ENCODE measurements at places on chromosomes 1 and 21. TPM values are rescaled to one million over a fixed set of nuclear protein-coding genes. Genes with fewer than 3 reads are reported as not detected.

GRCh38 chr1:59089922-59090457, 206.9 kb upstream of the FGGY start:
- no peak for DNase-seq

Gene KCNA2
- 0.81 TPM for polyA plus RNA-seq

GRCh38 chr1:96116731-96117130, 604.9 kb upstream of the PTBP2 start:
- no peak for DNase-seq

DNA sequence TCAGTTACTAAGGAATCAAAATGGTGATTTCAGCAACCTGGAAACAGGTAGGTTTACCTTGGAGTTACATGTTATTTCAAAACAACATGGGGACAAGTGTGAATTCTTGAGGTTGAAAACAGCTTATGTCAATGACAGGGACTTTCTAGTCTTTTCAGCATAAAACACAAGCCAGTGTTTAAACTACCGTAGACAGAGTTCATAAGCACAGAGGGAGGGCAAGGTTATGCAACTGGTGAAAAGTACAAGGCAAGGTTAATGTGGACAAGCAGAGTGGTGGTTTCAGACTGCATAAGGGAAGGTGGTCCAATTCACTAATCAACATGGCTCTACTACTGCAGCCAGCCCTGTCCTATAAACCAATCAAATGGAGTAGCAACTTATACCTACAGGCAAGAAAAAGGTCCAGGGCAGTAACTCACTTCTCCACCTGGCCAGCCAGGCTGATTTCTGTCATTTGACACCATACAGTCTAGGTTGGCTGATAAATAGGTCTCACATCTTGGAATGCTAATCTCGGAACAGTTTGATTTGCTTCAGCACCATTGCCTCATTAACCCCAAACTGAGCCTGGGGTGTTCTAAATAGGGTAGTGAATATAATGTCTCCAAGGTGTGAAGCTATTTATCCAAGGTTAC, 250.3 kb upstream of the PROX1 start:
- no peak for DNase-seq

DNA sequence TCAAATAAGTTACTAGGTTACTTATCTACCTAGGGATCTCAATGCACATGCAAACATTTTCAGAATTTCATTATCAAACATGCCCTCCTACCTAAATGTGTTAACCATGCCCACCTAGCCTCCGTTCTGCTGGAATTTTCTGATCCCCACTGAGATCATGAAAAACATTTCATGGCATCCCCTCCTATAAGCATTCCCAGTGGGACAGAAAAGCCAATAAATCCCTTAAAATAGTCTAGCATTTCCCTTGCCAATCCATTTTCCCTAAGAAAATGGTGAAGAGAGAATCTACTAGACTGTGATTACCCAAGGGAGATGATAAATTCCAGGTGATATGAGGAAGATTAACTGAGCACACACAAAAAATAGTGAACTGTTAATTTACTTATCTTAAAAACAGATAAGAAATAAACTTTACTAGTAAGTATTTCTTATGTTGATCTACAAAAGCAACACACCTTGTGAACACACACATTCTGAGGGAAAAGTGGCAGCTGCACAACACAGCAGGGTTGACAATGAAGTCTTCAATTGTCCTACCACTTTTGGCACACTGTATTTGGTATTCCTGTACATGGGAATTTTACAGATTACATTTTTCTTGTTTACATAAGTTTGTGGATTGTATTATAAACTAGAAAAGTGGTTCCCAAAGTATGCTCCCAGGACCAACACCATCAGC, 49.6 kb downstream of the ARID4B start:
- DNase-seq, result no peak

DNA sequence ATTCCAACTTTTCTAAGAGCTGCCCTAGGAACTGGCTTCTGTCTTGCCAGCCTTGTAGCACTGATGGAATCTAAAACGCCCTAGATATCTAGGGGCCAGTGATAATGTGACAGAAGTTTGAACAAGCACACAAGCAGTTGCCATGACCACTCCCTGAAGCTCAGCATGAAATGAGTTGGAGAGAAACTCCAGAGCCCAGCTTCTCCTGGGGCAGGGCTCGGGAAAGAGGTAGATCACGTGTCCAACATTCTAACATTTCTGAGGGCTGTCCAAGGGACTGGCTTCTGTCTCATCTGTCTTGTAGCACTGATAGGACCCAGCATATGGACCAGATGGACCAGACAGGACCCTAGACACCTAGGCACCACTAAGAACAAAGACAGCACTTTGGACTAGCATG, 37.9 kb downstream of the OMA1 start:
- no peak for DNase-seq

GRCh38 chr1:76012341-76013205, 62.0 kb upstream of the ST6GALNAC3 start:
- DNase-seq, result no peak

GRCh38 chr1:71357708-71358107, 276.9 kb upstream of the ZRANB2 start:
- no peak for DNase-seq

- no peak for DNase-seq
These were observed 36.2 kb downstream of the CASQ2 start for GRCh38 chr1:115732316-115732715.

- DNase-seq, result no peak
These were observed 23.1 kb upstream of the PTGS2 start for GRCh38 chr1:186703209-186703766.

DNA sequence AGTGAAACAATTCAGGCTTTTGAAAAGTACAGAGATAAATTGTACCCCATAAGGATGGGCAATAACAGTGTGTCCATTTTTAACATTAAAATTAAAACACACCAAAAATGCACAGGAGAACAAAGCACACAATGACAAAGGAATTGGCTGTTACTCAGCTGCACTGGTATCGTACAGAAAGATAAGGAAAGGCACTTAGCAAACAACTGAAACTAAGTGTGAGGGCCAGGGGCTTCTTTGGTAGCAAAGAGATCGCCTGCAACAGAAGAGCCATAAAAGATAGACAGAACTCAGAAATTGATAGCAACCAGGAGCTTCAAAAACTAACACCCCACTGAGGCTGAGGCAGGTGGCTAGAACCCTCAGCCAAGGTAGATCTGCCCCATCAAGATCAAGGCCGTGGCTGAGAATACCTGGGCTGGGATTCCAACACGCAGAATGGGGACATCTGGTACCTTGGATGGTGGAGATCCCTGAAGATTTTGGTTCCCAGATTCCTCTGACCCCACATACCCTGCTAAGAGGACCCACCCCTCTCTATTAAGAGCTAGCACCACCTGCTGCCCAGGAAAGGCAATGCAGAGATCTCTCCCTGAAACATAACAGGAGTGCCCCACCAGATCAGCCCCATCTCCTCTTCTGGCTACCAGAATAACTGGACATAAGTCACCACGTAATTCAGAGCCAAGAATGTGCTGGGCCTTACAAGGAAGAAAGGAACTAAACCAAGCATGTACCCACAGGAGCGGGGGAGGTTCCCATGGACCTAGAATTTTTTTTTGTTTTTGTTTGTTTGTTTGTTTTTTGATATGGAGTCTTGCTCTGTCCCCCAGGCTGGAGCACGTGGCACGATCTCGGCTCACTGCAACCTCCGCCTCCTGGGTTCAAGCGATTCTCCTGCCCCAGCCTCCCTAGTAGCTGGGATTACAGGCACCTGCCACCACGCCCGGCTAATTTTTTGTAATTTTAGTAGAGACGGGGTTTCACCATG, 16.2 kb downstream of the PLEKHO1 start:
- DNase-seq, result no peak

GRCh38 chr1:167454304-167454893, 63.9 kb downstream of the CD247 start:
- DNase-seq, result no peak

- no peak for DNase-seq
These were observed 24.7 kb downstream of the NPHP4 start for GRCh38 chr1:5967351-5968160.

Gene CELA2B
- polyA plus RNA-seq, result 0.31 TPM

Gene RAB42
- 6.5 TPM for polyA plus RNA-seq

GRCh38 chr21:17371450-17371849, 141.4 kb upstream of the CXADR start:
- no peak for DNase-seq

GRCh38 chr1:53203466-53203865, 6.8 kb downstream of the CPT2 start:
- no peak for DNase-seq

Gene SYF2
- 96.2 TPM for polyA plus RNA-seq

GRCh38 chr1:234851450-234852438, 241.8 kb upstream of the IRF2BP2 start:
- no peak for DNase-seq

Gene PARK7
- polyA plus RNA-seq, result 347 TPM

Gene PTGFR
- polyA plus RNA-seq, result 0.16 TPM

- DNase-seq, result no peak
These were observed 34.4 kb upstream of the COL18A1 start for GRCh38 chr21:45370575-45370974.

DNA sequence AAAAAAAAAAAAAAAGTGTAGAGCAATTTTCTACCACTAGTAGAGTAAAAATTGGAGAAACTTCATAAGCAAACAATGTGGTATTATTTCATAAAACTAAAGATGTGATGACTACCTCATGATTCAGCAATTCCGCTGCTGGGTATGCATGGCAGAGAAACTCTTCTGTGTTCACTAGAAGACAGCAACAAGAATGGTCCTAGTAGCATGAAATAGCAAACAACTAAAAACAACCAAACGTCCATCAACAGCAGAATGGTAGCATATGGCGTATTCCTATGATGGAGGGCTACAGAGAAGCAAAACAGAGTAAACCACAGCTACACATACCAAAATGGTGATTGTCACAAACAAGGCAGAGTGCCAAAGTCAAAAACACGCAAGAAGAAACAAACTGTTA, 18.9 kb downstream of the HTR1D start:
- no peak for DNase-seq

Gene RXFP4
- not detected for polyA plus RNA-seq

Gene RORC
- polyA plus RNA-seq, result 11.1 TPM

- DNase-seq, result no peak
These were observed 14.2 kb upstream of the WDR47 start for GRCh38 chr1:109056064-109056463.

DNA sequence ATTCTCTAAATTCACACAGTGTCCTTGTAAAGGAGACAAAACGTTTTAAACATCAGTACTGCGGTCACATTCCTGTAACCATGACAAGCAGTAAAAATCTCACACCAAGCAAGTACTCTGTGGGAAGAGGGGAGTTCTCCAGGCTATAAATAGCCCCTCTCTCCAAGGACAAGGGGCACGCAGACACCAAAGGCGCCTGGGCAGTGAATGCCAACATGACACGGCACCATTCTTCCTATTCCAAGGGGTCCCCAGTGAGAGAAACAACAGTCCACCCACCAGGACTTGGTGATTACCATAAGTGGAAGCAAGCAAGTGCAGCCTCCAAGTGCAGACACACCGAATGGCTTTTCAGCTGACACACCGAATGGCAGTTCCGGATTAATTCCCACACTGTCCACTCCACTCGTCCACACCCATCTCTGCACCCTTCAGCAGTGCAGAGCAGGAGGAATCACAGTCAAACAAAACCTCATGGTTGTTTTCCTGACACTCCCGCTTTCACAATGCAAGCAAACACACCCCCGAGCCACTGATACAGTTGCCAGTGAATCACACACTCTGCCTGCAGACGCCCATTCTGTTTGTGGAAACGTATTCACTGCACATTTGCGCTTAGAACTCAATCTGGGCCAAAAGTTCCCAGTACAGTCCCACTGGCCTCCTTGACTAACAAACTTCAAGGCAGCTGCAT, 1.8 kb downstream of the PTTG1IP start:
- DNase-seq, result no peak

Gene FMO4
- polyA plus RNA-seq, result 11.8 TPM

GRCh38 chr1:65434255-65434654, 13.8 kb downstream of the LEPR start:
- DNase-seq, result no peak

DNA sequence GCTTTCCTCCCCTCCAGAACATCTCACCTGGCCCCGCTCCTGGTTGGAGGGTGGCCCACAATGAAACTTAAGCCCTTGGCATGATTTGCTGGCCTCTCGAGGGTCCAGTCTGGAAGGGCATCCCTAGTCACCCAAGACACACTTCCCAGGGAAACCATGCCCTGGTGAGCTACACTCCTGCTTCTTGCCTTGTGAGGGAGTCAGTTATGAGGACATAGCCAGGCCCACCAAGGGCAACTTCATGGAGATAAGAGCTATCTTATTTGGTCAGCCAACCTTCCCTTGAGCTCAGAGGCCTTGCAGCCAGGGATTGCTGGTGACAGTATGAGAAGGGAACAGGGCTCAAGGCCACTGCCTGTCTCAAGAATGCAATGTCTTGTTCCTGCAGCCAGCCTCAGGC, 9.7 kb downstream of the TNR start:
- no peak for DNase-seq
